ENCODE measurements at places on chromosomes 6 and 20.
A peak's percentile ranks its signal among the peaks of the same experiment; 100 is the strongest.

DNA sequence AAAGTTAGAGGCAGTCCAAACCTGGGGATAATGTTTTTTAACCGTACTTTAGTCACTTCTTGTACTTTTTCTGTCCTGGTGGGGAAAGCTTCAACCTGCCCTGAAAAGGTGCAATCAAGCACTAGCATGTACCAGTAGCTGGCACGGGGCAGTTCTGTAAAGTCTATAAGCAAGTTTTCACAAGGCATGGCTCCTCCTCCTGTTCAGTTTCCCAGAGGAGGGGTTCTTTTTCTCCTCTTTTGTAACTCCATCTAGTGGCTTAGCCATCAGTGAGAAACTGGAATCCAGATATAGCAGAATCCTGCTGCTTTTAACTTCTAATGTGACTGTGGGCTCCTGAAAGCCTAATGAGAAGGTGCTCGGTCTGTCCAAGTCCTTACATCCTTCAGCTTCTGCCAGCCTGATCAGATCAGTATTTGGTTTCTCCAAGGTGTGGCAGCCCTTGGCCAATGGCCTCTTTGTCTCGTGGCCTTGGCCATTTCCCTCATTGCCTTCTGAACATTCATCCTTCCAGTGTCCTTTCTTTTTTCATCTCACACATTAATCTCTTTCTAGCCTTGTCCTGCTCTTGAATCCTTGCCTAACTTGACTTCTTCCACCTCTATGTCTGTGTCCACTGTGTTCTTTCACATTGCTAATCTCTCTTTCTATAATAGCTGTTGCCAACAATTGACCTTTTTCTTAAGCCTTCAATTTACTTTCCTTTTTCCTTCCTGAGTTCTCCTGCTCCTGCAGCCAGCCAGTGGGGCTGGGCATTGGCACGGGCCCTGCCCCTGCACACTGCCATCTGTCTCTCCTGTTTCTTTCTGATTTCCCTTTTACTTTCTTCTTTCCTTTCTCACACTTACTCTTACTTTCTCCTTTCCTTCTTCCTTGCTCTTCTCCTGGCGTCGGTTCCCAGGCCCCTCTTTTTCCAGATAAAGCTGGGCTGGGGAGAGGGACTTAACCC is 222.0 kb upstream of the SYNCRIP start:
- DNase-seq: peak; percentile 34

DNA sequence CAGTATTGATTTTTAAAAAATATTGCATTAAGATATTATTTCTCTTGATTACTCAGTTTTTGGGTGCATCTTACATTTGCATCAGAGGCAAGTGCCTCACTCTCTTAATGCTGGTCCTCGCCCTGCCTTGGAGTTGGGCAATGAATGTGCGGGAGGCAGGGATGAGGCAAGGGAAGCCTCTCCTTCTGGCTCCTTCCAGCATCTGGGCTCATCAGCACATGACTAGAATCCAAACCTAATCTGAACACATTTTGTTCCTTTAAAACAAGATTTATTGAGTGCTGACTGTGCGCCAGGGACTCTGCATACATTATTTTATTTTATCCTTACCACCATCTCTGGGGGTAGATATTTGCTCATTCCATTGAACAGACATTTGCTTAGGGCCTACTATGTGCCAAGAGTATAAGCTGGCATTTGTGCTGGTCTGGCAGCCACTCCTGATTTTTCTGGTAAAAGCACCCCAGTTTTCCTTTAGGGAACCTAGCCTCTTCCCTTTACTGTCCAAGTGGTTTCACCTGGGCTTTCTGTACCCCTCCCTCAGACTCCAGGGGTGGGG is 71.9 kb upstream of the ZNFX1 start:
- peak; percentile 50 for DNase-seq

DNA sequence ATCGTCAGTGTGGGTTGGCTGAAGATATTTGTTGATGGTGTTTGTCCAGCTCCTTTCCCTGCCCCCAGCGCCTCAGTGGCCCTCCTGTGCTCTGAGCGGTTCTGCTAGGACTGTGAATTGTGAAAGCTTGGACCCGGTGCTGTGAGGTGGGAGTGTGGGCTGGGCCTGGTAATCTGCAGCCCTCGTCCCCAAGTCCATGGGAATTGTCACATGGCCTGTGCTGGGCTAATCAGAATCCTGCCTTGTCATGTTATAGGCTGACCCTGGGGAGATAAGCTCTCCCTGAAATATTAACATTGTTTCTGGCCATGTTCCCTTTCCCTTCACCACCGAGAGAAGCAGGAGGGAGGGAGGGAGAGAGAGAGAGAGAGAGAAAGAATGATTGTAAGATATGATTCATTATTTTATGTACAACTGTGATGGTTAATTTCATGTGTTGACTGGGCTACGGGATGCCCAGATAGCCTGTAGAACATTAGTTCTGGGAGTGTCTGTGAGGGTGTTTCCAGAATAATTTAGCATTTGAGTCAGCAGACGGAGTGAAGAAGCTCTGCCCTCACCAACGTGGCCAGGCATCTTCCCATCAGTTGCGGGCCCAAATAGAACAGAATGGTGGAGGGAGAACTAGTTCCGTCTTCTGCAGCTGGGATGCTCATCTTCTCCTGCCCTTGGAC is 62.4 kb downstream of the TFAP2C start:
- no peak for DNase-seq

DNA sequence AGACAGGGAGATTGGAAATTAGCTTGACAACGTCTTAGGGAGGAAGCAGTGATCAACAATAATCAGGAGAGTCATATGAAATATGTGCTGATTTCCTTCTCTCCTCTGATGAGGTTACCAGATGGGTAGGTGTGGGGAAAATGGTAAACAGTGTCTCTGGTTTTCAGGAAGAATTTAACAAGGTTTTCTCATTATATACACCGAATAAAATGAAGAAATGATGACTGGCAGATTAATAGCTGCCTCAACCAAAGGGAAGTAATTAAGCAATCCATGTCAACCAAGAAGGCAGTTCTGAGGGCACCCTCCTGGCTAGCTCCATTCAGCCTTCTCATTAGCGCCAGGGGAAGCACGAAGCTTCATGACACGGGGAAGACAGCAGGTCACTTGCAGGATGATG is 12.7 kb upstream of the RAMACL start:
- DNase-seq: no peak

DNA sequence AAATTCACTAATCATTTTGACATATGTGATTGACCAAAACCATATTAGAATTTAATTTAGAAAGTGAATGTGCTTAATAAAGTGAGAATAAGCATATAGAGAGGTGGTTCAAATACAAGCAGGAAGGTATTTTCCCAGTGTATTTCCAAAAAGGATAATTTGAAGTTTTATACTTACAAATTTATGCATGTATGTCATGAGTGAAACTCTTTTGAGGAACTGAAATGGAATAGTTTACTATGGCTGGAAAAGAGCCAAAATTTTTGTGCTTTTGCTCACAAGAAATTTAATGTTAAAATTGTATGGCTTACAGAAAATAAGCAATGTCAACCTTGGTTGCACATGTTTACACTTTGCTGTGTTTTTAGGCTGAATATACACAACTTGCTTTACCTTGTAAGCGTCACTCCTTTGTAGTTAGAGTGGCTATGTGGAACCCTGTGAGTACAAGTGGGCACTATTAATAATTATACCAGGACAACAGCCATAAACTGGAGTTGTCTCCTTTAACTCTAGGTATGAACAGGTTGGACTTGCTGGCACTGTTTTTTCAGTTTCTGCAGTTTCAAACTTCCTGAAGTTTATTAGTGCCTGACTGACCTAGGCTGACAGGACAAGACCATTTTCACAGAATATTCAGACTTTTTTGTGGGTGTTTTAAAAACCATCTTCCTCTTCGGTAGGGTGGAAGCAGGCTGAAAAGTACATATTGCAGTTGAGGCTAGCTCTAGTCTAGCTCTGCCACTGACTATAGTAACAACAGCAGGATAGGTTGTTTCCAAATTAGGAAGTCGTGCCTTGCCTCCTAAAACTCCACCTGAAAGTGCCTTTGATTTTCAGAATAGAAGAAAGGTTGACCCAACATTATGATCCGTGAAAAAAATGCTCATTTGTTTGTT is 6.0 kb downstream of the AFDN start:
- DNase-seq: no peak

- DNase-seq: no peak
Measured at GRCh38 chr6:3541006-3541585, 84.2 kb upstream of the SLC22A23 start.

DNA sequence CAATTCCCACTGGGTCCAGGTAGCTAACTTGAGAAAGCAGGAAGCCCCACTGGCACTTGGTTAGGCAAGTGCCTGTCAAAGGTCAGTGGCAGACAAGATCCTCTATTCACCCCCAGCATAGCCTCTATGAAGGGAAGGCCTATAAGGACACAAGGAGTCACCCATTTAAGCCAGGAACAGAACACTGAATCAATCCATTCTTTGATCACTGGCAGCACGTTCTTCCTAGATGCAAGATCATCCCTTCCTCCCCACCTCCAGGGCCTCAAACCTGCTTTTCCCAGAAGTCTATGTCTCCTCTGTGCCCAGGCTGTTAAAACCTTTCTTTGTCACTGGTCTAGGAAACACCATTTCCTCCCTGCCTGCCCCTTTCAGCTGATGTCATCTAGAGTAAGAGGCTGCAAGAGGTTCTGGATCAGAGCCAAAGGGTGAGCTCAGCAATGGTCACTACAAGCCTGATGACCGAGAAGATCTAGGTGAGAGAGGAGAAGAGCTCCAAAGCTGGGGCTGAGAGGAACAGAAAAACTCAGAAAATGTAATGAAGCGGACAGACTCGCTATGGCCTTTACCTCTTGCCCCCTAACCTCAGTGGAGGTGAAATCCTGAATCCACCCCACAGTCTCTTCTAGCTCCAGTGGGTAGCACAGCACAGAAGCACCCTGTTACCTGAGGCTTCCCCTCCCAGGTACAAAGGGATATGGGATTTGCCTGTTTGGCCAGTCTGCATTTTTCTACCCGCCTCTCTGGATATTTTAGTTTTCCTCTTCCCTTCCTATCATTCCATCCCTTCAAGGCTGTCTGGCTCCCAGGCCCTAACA is 1.8 kb downstream of the GTPBP2 start:
- peak; percentile 98 for DNase-seq

- DNase-seq: no peak
Measured at GRCh38 chr20:272718-273117, 15.2 kb downstream of the DEFB132 start.

DNA sequence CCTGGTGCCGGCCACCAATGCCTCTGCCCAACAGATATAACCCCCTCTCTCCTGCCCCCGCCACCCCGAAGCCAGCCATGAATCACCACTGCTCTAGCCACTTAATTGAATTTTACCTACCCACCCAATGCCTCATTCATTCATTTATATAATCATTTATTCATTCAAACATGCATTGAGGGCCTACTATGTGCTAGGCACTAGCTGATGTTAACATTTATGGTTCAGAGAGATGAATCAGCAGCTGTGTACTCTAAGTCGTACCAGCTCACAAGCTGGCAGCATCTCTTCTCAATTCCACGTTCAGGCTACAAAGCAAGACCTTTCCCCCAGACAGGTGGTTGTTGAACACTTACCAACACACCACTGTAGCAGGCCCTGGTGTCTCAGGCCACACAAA is 12.9 kb upstream of the MDGA1 start:
- DNase-seq: no peak

GRCh38 chr6:31053873-31054272 is 43.6 kb downstream of the MUC22 start:
- no peak for DNase-seq

All from fibroblast of mammary gland (primary cell).